ENCODE measurements at places on chromosomes 5 and 9.

- DNase-seq = peak; percentile 52
These were observed 126.6 kb upstream of the IL12B start for GRCh38 chr5:159456722-159457465.

- no peak for DNase-seq
These were observed 65.0 kb upstream of the SARDH start for GRCh38 chr9:133803028-133803585.

- no peak for DNase-seq
These were observed 43.9 kb upstream of the ALDOB start for GRCh38 chr9:101479338-101480030.

GRCh38 chr5:179228341-179229121, 116.7 kb downstream of the ADAMTS2 start:
- no peak for DNase-seq
